Central memory CD8-positive, alpha-beta T cell (primary cell): ENCODE measurements at places on chromosomes 12 and 14.
A peak's percentile ranks its signal among the peaks of the same experiment; 100 is the strongest.

- peak overlapping the region; percentile 55 for H3K4me3 ChIP-seq
- peaks cover 21% of the 10 kb centered on the region for H3K4me1 ChIP-seq
- H3K27ac ChIP-seq: peak overlapping the region; percentile 47
- H3K36me3 ChIP-seq: peaks cover 3% of the 10 kb centered on the region
- DNase-seq: peak; percentile 20
These were observed 3.1 kb downstream of the CACNA2D4 start for GRCh38 chr12:1915082-1915968.

DNA sequence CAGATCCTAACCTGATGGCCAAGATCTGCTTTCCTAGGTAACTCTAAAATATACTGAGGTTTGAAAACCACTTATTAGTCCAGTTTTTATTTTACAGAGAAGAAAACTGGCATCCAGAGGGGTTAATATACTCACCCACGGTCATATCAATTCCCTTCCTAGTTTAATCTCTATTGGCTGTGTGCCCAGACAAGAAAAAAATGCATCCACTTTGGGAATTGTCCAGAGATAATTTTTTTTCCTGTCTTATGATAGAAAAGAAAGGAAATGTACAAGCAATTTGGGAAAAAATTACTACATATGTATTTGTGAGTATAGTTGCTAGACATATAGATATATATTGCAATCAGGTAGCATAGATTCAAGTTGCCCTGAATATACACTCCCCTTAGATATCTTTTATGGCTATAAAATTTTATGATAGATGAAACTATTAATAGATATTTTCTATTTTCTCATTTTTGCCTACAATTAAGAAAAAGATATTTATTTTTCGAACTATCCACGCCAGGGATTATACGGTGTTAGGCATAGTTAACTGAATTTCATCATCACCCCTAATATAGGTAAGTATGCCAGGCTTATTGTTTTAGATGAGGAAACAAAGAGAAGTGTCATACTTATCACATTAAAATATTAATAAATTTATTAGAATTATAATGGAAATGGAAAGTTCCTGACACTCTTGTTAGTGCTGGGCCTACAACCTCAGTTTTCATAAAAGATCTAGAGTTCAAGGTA is 100.5 kb upstream of the SLC38A2 start:
- no peaks in the 10 kb centered on the region for H3K27me3 ChIP-seq
- H3K4me1 ChIP-seq: peaks cover 16% of the 10 kb centered on the region
- H3K27ac ChIP-seq: no peak overlapping the region

DNA sequence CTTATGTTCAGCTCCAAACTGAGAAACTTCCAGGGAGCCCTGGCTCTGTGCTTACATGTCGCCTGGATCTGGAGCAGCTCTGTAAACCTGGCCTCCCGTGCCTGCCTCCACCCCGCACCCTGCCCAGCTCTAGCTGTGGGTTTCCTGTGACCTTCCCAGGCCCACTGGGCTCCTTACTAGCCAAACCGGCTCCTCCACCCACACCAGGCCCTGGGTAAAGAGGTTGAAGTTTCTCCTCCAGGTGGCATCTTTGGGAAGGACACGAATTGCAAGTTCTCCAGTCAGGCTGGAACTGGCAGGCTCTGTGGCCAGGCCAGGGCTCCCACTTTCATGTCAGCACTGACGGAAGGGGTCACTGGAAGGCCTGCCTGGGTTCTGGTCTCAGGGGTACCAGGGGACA is 60.9 kb upstream of the ZFP36L1 start:
- no peaks in the 10 kb centered on the region for H3K36me3 ChIP-seq
- DNase-seq: no peak
- peaks cover 4% of the 10 kb centered on the region for H3K4me1 ChIP-seq
- peaks cover 9% of the 10 kb centered on the region for H3K27me3 ChIP-seq

DNA sequence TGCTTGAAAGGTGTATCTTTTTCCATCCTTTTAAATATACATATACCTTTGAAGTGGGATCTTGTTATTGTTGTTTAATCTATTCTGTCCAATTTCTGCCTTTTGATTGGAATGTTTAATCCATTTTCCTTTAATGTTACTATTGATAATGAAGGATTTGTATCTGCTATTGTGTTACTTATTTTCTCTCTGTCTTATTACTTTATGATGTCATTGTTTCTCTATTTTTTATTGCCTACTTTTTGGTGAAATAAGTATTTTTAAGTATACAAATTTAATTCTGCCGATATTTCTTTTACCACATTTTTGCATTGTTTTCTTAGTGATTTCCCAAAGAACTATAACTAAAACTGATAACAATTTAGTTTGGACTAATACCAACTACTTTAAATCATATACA is 121.8 kb downstream of the RASSF9 start:
- H3K27me3 ChIP-seq: no peaks in the 10 kb centered on the region
- H3K27ac ChIP-seq: no peak overlapping the region
- H3K4me3 ChIP-seq: no peak overlapping the region
- no peak for DNase-seq
- H3K36me3 ChIP-seq: no peaks in the 10 kb centered on the region

DNA sequence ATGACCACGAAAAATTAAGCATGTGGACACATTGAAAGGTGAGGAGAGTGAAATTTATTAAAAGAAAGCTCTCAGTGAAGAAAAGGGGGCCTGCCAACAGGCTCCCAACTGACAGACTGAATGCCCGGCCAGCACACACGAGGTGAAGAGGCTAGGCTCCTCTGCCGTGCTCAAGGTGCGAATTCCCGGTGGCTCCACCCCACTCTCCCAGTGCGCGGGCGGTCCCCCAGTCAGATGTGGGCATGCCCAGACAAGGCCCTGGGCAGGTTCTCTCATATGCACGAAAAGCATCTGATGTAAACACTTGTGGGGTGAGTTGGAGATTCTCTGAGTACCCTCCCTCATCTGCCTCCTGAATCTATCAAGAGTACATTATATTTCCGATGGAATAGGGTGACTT is 48.5 kb upstream of the OSBPL8 start:
- H3K36me3 ChIP-seq: peaks cover 2% of the 10 kb centered on the region
- H3K27me3 ChIP-seq: peaks cover 28% of the 10 kb centered on the region
- no peak overlapping the region for H3K27ac ChIP-seq
- no peak overlapping the region for H3K4me3 ChIP-seq
- no peak for DNase-seq

DNA sequence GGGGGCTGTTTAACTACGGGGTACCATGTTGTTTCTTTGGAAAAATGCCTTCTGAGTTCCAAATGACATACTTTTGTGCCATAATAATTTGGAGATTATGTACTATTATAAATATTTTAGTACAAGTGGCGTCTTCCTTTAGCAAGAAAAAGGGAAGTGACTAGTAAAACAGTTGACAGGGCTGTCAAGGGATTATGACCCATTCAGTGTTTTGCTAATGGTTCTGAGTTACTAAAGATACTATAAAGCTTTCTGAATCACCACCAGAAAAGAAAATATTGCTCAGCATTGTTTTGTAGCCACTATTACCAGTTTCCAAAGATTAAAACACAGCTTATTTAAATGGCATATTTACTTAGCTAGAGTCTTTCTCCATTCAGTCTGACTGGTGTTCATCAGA is 334.9 kb downstream of the SNAPC1 start:
- no peak overlapping the region for H3K4me3 ChIP-seq
- H3K36me3 ChIP-seq: no peaks in the 10 kb centered on the region
- peaks cover 23% of the 10 kb centered on the region for H3K4me1 ChIP-seq
- no peak overlapping the region for H3K27ac ChIP-seq
- no peaks in the 10 kb centered on the region for H3K27me3 ChIP-seq

- peaks cover 72% of the 10 kb centered on the region for H3K4me1 ChIP-seq
- no peak overlapping the region for H3K4me3 ChIP-seq
- H3K27me3 ChIP-seq: no peaks in the 10 kb centered on the region
- H3K36me3 ChIP-seq: no peaks in the 10 kb centered on the region
These were observed 18.6 kb downstream of the ZDHHC17 start for GRCh38 chr12:76782526-76782925.
